ENCODE measurements at places on chromosomes 5 and 9.

GRCh38 chr5:141853895-141854626 lies 24.1 kb downstream of the PCDH1 start:
- DNase-seq: no peak

DNA sequence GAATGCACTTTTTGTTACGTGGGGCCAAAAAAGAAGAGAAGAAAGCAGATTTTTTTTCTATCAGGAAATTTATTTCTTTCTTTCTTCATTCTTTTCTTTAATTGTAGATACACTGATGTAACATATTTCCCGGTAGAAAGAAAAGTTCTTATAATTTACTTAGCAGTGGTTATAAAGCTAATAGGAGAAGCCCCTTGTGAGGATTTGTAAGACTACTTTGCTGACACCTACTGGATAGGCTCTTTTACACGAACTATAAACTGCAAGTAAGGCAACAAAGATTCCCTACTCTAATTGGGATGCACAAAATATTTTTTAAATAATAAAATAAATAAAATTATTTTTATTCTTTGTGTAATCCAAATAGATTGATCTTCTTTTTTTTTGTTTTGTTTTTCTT lies 284.4 kb downstream of the DNAH5 start:
- no peak for DNase-seq

GRCh38 chr5:39650008-39650762 lies 225.4 kb upstream of the DAB2 start:
- DNase-seq: no peak

DNA sequence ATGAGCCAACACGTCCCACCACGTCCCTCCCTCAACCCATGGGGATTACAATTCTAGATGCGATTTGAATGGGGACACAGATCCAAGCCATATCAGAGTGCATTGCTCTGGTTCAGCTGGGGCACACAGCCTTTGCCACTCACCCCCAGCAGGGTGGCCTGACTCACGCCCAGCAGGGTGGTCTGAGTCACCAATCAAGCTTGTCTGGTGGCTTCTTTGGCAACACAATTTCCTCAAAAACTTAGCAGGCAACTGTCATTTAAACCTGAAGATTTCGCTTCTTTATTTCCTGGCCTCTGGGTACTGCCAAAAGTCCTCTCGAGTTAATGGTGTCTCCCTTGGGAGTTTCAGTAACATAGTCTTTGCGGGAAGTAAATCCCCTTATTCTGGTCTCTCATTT lies 16.3 kb upstream of the SEMA5A start:
- no peak for DNase-seq

- DNase-seq: no peak
Measured at GRCh38 chr9:111036429-111036789, 1.9 kb downstream of the LPAR1 start.

Measured in stimulated activated CD8-positive, alpha-beta memory T cell treated with anti-CD3 and anti-CD28 coated beads, Interleukin-7, amount 100 ng/mL, for 1 hour (primary cell).